Omental fat pad (tissue), 4 donors: ENCODE measurements at places on chromosomes 7 and 10.
A peak's percentile ranks its signal among the peaks of the same experiment; 100 is the strongest.

DNA sequence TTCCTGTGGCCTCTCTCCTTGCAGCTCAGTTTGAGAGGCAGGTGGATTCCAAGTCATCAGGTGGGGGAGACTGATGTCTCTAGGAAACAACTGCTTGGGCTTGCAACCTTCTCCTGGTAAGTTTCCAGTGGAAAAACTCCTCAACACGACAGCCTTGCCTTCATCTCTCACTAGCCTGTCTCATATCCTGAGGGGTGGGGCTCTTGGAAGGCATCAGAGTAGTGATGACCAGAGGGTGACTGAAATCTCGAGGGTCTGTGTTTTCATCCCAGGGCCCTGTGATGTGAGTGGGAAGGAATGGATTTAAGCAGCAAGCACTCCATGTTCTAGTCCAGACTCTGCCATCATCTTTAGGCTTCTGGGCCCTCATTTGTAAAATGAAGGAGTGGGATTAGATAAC lies 107.0 kb downstream of the NRP1 start:
- no peak for DNase-seq

- DNase-seq = no peak
These were observed 49.1 kb downstream of the CHST15 start for GRCh38 chr10:124044143-124044862.

GRCh38 chr10:12218991-12219390 lies 23.0 kb downstream of the CDC123 start:
- DNase-seq = no peak

GRCh38 chr7:73438547-73439409 lies 5.2 kb downstream of the FZD9 start:
- DNase-seq = no peak

GRCh38 chr10:97731346-97732051 lies 5.4 kb upstream of the ZFYVE27 start:
- peak; percentile 60 for DNase-seq

GRCh38 chr10:21487416-21488180 lies 37.9 kb downstream of the SKIDA1 start:
- DNase-seq = no peak

- no peak for DNase-seq
These were observed 57.4 kb upstream of the NRP1 start for GRCh38 chr10:33391611-33392465.

- no peak for DNase-seq
These were observed 206.7 kb downstream of the POU6F2 start for GRCh38 chr7:39184391-39184790.

DNA sequence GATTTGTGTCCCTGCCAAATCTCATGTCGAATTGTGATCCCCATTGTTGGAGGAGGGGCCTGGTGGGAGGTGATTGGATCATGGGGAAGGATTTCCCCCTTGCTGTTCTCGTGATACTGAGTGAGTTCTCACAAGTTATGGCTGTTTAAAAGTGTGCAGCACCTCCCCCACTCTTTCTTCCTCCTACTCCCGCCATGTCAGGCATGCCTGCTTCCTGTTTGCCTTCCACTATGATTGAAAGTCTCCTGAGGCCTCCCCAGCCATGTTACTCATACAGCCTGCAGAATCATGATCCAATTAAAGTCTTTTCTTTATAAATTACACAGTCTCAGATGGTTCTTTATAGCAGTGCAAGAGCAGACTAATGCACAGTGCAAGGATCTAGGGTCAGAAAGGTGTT lies 75.4 kb downstream of the CALD1 start:
- no peak for DNase-seq

DNA sequence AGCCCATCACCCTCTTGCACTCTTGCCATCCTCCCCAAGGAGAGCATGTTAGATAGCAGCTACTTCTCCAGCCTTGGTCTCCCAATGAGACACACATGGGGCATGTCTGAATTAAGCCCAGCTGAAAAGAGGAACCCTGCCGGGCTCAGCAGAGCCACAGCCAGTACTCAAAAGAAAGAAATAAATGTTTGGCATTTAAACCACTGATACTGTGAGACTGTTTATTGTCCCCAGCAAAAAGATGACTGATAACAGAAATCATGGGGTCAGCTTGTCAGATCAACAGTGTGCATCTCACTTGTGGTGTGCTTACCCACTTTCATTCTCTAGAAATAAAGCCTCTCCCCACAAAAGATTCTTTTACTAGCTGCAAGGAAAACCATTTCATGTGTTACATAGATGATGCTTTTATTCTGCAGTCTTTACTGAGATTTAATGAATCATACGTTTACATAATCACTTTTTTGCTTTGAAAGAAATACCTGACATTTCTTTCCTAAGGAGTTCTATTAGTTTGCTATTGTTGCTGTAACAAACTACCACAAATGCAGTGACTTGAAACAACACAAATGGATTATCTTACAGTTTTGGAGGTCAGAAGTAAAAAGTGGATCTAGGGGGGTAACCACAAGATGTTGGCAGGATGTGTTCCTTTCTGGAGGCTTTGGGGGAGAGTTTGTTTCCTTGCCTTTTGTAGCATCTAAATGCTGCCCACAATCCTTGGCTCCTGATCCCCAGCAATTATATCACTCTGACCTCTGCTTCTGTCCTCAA lies 20.9 kb downstream of the ANKRD7 start:
- DNase-seq = no peak

- DNase-seq = no peak
These were observed 151.8 kb downstream of the JMJD1C start for GRCh38 chr10:63314020-63314419.

DNA sequence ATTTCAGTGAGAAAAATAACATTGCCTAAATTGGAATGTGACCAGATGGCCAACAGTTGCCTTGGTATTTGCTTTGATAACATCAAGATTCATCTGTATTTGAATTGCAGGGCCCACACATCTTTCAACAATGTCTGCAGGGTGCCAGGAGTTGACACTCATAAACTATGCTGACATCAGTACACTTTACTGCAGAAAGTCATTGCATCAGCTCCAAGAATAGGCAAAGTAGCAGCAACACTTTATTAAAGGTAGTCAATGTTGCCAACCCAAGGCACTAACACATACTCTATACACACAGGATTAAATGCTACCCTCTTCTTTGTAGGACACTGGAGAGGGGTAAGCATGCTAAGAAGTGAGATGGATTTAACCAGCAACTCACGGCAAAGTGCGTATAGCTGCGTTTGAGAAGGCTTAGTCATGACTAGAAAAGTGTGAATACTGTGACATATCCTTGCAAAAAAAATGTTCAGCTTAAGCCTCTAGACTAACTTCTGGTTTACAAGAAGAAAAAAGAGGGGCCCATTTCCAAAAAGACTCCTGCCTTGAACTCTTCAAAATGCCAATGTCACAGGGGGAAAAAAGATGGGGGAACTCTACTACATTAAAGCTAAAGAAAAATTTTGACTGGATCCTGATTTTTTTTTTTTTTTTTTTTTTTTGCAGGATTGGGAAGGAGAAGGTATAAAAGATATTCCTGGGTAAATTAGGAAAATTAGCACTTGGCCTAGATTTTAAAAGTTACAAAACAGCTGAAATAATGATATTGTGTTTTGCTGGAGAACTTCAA lies 2.2 kb downstream of the BBIP1 start:
- DNase-seq = no peak

DNA sequence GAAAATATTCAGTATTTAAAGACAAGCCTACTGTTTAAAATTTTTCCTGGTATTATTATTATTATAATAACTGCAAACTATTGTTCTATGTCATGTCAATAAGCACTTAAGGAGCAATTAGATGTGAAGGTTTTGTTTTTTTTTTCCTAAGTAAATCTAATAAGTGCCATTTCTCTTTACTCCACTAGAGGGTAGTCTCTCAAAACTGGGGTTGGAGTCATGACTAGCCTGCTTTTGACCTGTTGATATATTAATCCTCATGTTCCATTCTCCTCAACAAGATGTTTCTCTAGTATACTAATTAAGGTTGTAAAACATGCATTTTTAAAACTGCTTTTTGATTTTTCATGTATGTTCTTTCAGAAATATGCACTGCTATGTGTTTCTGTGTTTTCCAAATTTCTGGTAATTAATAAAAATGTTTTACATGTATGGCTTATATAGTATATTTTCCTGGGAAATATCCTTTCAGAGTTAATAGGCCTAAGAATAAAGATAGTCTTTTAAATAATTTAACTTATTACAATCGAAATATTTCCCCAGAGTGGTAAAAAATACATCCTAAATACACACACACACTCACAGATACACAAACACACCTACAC lies 1.0 kb upstream of the LRRN3 start:
- no peak for DNase-seq

DNA sequence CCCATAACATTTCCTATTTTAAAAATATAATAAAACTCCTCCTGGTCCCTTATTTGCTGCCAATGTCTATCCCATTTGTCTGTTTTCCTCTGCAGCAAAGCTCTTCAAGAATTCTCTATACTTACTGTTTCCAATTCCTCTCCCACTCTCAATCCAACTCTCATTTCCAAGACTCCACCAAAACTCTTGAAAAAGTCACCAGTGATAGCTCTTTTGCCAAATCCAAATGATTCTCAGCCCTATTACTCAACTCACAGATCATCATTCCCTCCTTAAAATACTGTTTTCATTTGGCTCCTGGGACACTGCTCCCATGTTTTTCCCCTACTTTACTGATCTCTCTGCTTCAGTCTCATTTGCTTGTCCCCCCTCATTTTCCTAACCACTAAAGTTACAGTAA lies 139.4 kb downstream of the HIBADH start:
- no peak for DNase-seq

- DNase-seq = no peak
These were observed 162.6 kb downstream of the OAT start for GRCh38 chr10:124256151-124256550.

- no peak for DNase-seq
These were observed 12.4 kb downstream of the TMEM273 start for GRCh38 chr10:49175587-49176309.

GRCh38 chr10:71534568-71535194 lies 138.0 kb downstream of the CDH23 start:
- no peak for DNase-seq

DNA sequence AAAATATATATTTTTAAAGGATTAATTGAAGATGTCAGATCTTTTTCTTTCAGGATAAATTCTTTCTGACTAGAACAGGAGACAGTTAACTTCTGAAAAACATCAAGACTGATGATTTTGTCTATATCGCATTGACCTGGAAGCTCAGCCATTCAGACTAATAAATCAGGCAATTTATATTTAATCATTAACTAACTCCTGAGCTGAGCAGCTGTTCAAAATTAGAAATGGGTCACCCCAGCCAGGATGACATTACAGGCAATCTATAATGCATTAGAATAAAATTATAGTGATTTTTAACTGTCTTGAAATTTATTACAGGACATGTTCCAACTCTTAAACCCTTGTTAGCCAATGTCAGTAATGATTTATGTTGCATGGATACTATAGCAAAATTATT lies 139.9 kb downstream of the CDCA7L start:
- no peak for DNase-seq

DNA sequence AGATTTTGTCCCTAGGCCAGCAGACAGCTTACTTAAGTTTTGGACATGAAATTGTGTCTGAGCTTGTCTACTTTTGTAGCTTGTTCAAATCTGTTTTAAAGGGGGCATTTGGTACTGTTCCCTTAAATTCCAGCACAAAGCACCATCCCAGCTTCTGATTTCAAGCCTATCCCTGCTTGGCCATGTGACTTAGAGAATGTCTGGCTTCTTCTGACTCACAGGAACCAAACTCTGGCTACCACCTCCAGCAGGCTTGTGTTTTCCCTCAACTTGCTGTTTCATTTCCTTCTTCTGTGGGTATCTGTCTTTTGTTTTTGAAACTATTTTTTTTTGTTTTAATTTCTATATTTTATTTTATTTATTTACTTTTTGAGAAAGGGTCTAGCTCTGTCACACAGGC lies 97.9 kb upstream of the FZD8 start:
- DNase-seq = no peak

GRCh38 chr7:151246851-151247580 lies 1.5 kb downstream of the SMARCD3 start:
- no peak for DNase-seq

DNA sequence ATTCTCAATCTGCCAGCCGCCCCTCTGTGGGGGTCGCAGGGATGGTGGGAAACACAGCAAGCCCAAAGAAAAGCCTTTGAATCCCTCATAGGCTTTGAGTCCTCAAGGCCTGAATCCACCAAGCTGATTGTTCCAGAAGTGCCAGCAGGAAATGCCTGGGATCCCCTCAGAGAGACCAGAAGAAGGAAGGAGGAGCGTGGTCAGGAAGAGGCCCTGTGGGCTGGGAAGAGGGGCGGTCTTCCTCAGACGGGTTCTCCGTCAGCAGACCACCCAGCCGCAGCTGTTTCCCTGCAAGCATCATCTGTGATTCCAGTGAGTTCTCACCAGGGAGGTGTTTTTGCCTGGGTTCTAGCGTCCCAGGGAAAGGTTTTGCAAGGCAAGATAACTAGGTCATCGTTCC lies 190.0 kb upstream of the KLF6 start:
- DNase-seq = no peak

GRCh38 chr7:46784732-46785131 lies 797.2 kb downstream of the TNS3 start:
- no peak for DNase-seq

DNA sequence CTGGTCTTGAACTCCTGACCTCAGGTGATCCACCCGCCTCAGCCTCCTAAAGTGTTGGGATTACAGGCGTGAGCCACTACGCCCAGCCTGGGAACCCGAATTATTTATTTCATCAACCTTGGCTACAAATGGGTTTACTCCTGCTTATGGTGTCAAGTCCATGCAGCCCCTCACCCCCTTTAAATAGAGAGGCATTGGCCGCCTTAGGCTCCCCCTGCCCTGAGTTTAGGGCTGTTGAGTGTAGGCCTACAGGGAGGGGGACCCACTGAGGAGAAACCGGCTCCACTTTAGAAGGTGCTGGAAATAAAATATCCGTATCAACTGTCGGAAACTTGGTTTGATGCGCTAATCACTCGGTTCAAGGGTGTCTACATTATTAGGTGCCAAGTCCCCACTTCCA lies 8.7 kb upstream of the SP8 start:
- no peak for DNase-seq

GRCh38 chr10:14186245-14186644 lies 144.5 kb downstream of the FRMD4A start:
- no peak for DNase-seq

- no peak for DNase-seq
These were observed 243.5 kb downstream of the ADK start for GRCh38 chr10:74394416-74394969.

- DNase-seq = no peak
These were observed 12.0 kb downstream of the YWHAG start for GRCh38 chr7:76346778-76347177.

DNA sequence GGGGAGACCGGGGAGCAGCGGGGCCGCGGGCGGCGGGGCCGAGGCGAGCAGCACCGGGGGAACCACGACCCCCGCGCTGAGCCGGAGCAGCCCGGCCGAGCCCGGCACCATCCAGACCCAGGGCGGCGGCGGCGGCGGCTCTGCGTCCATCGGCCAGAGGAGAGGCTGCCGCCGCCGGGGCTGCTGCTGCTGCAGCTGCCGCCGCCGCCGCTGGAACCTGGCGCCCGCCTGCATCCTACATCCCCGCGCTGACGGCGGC lies 190 bp downstream of the TCERG1L start:
- no peak for DNase-seq

DNA sequence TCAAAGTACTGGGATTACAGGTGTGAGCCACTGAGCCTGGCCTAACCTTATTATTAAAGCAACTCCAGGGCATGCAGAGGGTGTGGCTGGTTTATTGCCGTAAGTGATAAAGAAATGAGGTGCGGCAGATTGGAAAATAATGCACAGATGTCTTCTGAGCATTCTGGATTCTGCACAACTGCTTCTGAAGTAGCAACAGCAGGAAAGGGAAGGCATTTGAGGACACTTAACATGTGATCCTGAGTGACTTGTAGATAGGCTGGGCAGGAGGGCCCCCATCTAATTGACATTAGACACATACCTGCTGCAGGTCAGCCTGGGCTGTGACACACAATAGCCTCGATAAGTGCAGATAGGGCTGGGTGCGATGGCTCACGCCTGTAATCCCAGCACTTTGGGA lies 5.6 kb downstream of the RHBDD2 start:
- no peak for DNase-seq
